Left renal cortex interstitium (tissue), 4 donors: ENCODE measurements at places on chromosomes 1 and 21.

DNA sequence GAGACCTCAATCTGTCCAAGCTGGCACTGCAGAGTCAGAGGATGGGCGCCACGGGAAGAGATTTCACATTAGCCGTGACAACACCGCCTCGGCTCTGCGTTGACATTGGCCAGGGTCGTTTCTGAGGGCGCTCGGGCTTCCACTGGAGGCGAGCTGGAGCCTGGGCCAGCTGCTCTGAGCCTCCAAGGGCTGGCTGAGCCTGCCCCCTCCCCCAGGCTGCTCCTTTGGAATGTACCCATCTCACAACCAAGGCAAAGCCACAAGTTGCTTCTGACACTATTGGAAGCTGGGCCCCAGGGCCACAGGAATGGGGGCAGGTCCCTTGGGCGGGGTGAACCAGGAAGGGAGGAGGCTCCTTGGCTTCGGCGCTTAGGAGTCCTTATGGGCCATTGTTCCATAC lies 12.7 kb downstream of the GPR3 start:
- DNase-seq = no peak

DNA sequence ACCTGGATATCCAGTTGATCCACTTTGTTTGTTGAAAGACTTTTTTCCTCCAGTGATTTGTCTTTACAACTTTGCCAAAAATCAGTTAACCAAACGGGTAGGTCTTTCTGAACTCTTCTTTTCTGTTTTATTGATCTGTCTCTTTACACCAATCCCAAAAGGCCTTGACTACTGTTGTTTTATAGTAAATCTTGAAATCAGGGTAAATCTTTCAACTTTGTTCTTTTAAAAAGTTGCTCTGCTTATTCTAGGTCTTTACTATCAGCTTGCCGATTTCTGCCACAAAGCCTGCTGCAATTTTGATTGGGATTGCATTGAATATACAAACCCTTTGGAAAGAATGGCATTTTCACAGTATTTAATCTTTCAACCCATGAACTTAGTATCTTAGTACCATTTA lies 66.6 kb downstream of the ITSN1 start:
- no peak for DNase-seq

GRCh38 chr1:201751872-201752271 lies 77.1 kb upstream of the IPO9 start:
- no peak for DNase-seq

GRCh38 chr1:113802367-113803007 lies 9.8 kb downstream of the RSBN1 start:
- DNase-seq = no peak

DNA sequence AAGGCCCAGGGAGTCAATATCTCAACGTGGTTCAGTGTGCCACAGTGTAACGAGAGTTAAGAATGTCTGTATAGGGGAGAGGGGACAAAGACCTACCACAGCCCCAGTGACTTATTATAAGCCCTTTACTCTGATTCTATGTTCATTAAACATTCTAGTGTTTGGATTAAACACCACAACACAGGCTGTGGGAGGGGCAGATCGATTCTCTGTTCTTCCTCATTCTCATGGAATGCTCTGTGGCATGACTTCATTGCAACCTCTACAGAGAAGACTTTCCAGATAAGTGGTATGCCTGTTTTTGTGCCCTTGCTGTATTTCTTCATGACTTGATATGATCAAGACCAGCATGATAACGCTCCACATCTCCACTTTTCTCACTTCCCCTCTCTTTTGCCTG lies 39.0 kb upstream of the CD5L start:
- DNase-seq = no peak

GRCh38 chr1:36380143-36380619 lies 5.5 kb downstream of the STK40 start:
- DNase-seq = no peak

DNA sequence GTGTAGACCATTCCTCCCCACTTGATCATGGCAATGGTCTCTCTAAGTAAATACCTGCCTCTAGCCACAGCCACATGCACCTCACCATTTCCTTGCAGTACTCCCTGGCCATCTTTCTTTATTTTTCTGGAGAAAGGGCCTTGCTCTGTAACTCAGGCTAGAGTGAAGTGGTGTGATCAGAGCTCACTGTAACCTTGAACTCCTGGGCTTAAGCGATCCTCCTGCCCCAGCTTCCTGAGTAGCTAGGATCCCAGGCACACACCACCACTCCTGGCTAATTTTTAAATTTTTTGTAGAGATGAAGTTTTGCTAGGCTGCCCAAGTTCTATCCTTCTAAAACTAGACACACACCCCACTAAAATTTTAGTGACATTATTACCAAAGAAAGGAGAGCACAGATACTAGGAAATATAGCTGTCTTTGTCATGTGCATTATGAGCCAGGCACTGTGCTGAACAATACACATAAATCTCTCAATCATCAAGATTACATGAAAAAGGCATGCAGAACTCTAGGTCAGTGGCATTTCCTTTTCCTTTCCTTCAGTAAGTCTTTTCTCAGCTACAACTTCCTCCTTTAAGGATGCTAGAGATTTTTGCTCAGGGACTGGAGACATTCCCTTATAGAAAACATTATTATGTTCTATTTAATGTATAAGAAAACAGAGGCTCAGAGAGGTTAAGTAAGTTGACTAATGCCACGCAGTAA lies 95.0 kb upstream of the SERBP1 start:
- no peak for DNase-seq

- no peak for DNase-seq
Measured at GRCh38 chr1:204567071-204567470, 50.9 kb downstream of the MDM4 start.

GRCh38 chr1:38073534-38074301 lies 27.1 kb upstream of the POU3F1 start:
- DNase-seq = no peak

- DNase-seq = no peak
Measured at GRCh38 chr21:27806281-27806680, 839.4 kb upstream of the ADAMTS5 start.

GRCh38 chr1:91645031-91645430 lies 144.4 kb downstream of the CDC7 start:
- no peak for DNase-seq

- no peak for DNase-seq
Measured at GRCh38 chr1:6495540-6496364, 4.3 kb upstream of the PLEKHG5 start.

- DNase-seq = no peak
Measured at GRCh38 chr1:25889470-25889869, 14.0 kb upstream of the PAQR7 start.

- DNase-seq = no peak
Measured at GRCh38 chr21:37783016-37783415, 133.2 kb downstream of the KCNJ6 start.

GRCh38 chr1:77704736-77705135 lies 22.3 kb upstream of the ZZZ3 start:
- no peak for DNase-seq

- no peak for DNase-seq
Measured at GRCh38 chr1:82318265-82318664, 517.5 kb downstream of the ADGRL2 start.

- no peak for DNase-seq
Measured at GRCh38 chr1:43305461-43305860, 4.7 kb downstream of the TIE1 start.

DNA sequence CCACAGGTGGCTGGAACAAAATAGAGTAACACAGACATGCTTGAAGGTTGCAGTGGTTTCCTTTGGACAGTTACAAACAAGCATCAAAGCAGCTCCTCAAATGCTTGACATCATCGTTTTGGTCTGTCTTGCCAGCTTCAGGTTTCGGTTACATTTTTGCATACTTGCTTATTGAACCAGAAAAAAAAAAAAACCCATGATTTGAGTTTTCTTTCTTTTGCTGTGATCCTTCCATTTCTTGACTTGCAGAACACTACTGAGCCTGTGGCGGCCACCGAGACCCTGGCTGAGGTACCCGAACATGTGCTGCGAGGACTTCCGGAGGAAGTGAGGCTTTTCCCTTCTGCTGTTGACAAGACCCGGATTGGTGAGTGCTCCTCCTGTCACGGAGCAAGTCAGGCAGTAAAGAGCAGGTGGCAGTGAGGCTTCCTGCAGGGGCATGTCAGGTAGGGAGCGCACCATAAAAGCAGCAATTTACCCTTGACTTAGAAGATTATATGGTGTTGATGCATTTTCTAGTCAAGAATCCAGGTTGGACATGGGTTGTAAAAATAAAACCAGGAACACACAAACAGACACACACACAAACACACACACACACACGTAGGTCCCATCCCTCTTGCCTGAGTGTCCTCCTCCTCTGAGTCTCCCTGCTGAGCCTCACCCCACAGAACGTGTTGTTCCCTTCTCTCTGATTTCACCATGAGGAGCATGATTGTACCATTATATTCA lies 30.9 kb downstream of the PRDM2 start:
- no peak for DNase-seq

DNA sequence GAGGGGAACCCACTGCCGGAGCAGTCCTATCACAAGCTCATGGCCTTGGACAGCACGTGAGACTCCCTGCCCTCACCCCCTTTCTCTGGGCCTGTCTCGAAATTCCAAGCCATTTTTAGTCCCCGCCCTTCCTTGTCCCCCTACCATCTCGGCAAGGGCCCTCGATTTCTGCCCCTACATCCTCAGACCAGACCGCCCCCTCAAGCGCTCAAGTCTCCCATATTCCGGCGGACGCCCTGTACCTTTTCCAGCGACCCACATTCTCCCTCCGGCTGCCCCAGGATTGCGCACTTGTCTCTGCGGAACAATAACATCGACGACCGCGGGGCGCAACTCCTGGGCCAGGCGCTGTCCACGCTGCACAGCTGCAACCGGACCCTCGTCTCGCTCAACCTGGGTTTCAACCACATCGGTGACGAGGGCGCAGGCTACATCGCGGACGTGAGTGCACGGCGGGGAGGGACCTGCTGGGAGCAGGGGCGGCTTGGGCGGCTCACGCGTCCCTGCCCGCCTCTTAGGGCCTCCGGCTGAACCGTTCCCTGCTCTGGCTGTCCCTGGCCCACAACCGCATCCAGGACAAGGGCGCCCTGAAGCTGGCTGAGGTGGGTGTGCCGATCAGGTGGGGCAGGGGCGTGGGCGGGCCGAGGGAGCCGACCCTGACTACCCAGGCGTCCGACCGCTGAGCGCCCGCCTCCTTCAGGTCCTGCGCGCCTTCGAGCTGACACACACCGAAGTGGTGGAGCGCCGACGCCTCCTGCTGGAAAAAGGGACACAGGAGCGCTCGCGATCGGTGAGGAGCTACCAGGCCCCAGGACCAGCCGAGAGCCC lies 7.0 kb downstream of the LRRC71 start:
- no peak for DNase-seq

DNA sequence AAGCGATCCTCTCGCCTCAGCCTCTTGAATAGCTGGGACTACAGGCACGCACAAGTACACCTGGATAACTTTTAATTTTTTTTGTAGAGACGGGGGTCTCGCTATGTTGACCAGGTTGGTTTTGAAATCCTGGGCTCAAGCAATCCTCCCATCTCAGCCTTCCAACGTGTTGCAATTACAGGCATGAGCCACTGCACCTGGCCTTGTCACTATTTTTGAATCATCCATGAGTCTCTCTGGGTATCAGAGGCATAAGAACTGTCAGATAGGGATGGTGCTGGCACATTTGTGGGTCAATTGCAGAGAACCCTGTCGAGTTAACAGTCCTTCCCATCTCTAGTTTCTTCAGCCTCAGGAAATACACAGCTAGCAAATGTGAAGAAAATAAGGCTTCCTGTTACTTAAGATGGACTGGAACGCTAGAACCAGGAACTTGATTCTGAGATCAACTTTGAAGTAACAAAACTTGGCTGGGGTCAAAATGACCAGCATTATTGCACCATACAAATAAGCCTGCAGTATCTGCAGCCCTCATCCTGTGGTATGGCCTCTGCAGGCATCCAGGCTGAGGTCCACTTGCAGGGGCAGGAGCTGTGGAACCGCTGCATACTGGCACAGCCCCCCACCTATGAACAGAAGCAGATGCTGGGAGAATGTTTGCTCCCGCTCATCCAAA lies 124.3 kb upstream of the GADD45A start:
- DNase-seq = no peak

DNA sequence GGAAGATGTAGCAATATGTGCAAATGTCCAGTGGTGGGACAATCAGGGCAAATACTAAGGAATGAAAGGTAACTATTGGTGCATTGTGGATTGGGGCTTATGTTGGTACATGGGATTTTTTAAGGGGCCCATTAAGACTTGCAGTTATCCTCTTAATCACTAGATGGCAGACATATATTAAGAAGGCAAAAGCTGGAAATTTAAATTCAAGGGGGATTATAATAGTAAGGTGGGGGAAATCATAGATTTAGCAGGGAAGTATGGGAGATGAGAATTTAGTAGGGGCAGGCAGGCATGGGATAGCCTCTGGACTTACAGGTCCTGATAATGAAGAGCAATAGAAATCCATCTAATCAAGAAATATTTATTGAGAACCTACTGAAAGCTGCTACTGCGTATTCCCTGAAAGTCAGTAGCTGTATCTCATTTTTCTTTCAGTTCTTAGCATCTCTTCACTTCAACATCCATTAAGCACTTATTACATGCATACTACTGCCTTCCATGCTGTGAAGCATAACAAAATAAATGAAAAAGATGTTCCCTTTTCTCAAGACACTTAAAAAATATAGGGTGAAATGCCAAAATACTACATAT lies 251.8 kb downstream of the CRB1 start:
- DNase-seq = no peak

DNA sequence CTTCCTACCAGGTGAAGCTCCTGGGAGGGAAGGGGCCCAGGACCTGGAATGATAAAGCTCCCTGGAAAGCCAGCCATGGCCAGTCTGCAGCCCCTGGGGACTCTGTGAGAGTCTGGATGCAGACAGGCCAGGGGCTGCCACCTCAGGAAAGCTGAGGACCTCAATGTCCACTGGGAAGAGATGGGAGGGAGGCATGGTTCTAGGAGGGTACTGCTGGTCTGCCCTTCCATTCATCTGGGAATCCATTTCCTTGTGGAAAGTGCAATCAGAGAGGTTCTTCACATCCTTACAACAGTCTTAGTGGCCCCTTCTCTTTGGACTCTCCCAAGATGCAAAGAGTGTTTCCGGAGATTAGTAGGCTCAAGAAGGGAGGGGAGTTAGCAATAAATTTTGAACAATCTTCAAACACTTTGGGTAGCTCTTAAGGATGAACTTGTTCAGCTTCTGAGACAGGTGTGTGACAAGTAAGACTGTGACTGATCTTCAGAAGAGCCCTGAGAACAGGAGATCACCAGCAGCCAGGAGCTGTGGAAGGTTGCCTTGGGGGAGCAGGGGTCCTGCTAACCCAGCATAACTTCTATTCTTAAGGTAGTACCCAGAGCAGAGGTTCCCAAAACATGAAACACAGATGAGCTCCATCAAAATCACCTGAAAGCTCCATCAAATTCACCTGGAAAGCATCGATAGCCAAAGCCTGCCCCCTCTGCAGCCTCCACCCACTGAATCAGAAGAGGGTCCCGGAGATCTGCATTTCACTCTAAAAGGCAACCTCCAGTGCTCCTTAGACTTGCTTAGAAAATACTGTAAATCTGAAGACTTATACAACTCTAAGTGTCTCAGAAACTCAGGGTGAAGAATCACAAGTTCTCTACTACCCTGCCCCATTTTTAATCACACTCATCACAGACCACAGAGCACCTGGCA lies 616 bp upstream of the LAX1 start:
- no peak for DNase-seq

GRCh38 chr1:91579658-91580228 lies 79.1 kb downstream of the CDC7 start:
- DNase-seq = no peak

- no peak for DNase-seq
Measured at GRCh38 chr1:228837817-228838716, 102.8 kb downstream of the RHOU start.

GRCh38 chr1:175219774-175220173 lies 27.2 kb upstream of the KIAA0040 start:
- DNase-seq = no peak
